Activated naive CD4-positive, alpha-beta T cell (primary cell): ENCODE measurements at places on chromosomes 3 and 15.

DNA sequence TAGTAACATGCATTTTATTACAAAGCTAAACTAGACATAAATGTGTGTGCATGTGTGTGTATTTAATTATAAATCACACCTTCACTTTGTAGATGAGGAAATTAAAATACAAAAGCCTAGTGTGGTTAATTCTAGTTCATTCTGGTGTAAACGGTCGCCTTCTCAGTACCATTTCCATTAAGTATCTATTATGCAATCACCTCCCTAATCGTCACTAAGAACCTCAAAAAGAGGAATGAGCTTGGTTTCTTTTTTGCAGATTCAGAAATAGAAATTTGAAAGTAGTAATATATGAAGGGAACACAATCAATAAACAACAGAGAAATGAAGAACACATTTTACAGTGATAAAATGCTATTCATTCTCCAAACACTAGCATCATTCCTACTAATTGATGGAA, 233.2 kb downstream of the ZBBX start:
- DNase-seq: no peak

DNA sequence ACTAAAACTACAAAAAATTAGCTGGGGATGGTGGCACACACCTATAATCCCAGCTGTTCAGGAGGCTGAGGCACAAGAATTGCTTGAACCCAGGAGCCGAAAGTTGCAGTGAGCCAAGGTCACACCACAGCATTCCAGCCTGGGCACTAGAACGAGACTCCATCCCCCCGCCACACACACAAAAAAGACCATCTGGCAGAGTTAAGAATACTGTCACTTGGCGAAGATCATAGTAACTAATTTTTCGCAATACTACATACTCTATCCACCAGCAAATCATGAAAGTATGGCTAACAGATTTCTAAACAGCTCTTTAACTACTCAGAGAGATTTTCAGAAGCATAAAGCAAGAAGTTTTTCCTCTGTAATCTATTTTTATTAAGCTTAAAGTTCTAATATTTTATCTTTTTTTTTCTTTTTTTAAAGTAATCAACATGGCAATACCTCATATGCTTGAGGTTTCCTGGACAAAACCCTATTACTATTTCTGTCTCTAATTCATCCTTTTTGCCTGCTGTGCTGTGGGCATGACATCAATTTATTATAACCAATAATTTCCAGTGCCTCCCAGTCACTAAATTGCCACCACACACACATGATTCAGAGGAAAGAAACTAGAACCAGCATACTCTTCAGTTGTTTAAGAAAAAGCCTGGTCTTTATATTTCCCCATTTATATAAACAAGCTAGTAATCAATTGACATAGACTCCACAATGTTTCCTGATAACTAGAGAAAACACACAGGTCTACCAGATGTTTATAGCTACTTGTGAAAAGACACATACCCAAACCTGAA, 46.9 kb downstream of the CHSY1 start:
- no peak for DNase-seq

DNA sequence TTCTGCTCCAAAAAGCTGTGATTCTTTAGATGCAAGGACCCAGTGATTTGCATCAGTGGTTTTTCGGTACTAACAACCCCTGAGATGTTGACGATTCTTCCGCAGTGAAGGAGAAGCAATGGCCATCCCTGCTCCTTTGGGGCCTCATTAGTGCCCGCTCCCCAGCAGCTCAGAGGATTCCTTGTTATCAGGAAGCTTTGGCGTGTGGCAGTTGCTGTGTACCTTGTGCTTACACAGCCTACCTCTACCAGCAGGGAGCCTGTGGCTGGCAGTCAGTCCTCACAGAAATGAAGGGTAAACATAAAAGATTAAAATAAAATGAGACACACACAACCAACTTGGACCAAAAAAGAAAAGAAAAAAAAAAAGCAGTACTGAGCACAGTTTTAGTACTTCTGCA, 55.2 kb downstream of the CNTN3 start:
- no peak for DNase-seq

GRCh38 chr3:158508481-158508880, 62.5 kb upstream of the MLF1 start:
- DNase-seq: no peak

DNA sequence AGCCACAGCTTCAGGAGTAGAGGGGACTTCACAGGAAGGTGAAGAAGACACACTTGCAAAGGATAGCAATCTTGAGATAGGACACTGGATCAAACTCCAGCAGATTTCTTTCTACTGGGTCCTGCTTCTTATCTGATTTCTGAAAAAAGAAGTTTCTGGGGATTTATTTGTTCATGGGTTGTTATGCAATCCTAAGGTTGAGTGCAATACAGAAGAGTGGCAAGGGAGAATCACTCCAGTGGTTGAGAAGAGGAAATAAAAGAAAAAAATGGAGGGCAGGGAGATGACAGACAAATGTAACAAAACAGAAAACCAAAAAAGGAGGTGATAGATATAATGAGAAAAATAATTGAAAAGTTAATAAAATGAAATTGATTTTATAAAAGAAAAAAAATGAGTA, 858.3 kb downstream of the TUSC7 start:
- no peak for DNase-seq

- no peak for DNase-seq
Observed at GRCh38 chr15:58138106-58138505, at the start of gene AQP9. AQP9 (plus strand) TSS chr15:58138381; CDS start chr15:58138566, 185 bp downstream.

GRCh38 chr3:153442799-153443487, 280.9 kb downstream of the RAP2B start:
- no peak for DNase-seq

GRCh38 chr3:168493412-168494205, 397.9 kb upstream of the GOLIM4 start:
- no peak for DNase-seq

GRCh38 chr3:79361748-79362378, 405.9 kb downstream of the ROBO1 start:
- no peak for DNase-seq

- peak; percentile 5 for DNase-seq
Observed at GRCh38 chr3:183210862-183211341, 42.2 kb upstream of the B3GNT5 start.

- no peak for DNase-seq
Observed at GRCh38 chr3:195194559-195195206, 76.3 kb downstream of the XXYLT1 start.

GRCh38 chr15:31255732-31256377, 70.8 kb upstream of the KLF13 start:
- no peak for DNase-seq

DNA sequence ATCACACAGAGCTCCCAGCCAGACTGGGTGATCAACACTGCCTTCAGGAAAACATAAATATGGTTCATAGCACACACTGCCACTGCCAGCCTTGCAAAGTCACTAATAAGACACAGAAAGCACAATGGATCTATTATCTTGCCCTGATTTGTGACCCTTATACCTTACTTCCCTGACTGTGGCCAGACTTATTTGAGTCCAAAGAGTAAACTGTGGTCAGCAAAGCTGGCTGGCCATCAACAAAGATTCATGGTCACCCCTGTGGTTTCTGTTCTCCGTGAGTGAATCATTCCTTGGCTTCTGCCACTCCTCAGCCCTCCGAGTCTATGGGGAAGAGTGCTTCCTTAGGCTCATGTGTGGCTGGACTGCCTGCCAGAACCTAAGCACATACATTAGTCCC, 437.7 kb downstream of the RAP2B start:
- DNase-seq: no peak

DNA sequence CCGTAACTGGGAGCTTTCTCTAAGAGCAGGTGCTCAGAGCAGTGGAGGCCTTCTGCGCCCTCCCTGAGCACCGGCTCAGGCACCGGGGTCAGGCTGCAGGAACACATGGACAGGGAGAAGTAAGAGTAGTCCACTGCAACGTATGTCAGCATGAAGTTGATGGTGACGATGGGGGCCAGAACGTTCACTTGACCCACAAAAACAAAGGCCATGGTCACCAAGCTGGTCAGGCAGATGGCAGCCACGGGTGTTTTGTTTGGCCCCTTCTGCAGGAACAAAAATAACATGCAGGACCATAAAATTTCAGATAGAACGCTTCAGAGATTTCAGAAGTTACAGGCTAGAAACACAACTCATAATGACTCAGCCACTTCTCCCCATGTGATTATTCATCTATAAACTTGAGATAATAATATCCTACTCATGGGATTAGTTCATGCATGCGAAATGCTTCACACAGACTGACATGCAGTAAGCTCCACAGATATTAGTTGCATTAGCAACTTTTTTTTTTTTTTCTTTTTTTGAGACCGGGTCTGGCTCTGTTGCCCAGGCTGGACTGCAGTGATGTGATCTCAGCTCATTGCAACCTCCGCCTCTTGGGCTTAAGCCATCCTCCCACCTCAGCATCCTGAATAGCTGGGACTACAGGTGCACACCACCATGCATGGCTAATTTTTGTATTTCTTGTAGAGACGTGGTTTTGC, 52.2 kb upstream of the HEG1 start:
- no peak for DNase-seq

DNA sequence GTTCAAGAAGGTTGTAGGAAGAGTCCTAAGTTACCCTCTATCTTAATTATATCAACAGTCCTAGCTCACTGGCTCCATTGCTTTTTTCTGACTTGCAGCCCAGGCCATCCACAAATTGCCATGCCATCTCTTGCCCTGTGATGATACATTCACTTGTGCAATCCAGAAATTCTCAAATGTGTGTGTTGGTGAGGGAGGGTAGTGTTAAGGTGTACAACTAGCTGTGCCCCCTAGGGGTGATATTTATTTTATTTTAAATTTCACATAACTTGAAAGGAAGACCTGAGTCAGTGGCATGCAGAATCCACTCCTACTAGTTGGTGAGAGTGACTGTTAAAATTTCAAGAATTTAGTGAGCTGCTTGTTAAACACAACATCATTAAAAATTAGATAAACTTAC, 156.1 kb upstream of the ANKRD28 start:
- DNase-seq: no peak

- no peak for DNase-seq
Observed at GRCh38 chr3:177426878-177427495, 229.7 kb upstream of the TBL1XR1 start.

DNA sequence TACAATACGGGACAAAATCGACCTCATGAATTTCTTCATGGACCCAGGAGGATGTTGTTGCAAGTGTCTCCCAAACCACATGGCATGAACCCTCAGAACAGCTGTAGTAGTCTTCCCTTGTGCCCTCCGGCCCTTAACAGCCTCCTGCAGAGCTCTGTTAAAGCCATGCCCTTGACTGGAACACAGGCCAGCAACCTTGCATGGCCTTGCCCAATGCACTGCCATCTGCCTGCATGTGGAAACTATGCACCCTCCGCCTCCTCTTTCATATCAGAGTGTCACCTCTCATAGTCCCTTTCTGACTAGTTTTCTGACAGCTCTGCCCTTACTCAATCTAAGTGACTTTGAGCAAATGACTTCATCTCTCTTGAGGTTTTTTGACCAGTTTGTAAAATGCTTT, 39.4 kb upstream of the TRIM71 start:
- DNase-seq: no peak

- no peak for DNase-seq
Observed at GRCh38 chr3:107441617-107442016, 64.4 kb downstream of the CCDC54 start.

GRCh38 chr3:44734646-44735168, 5.3 kb downstream of the ZNF501 start:
- DNase-seq: no peak

GRCh38 chr3:194268654-194269512, 82.2 kb downstream of the CPN2 start:
- DNase-seq: no peak

- peak; percentile 26 for DNase-seq
Observed at GRCh38 chr15:74795966-74796625, 14.2 kb downstream of the CSK start.

DNA sequence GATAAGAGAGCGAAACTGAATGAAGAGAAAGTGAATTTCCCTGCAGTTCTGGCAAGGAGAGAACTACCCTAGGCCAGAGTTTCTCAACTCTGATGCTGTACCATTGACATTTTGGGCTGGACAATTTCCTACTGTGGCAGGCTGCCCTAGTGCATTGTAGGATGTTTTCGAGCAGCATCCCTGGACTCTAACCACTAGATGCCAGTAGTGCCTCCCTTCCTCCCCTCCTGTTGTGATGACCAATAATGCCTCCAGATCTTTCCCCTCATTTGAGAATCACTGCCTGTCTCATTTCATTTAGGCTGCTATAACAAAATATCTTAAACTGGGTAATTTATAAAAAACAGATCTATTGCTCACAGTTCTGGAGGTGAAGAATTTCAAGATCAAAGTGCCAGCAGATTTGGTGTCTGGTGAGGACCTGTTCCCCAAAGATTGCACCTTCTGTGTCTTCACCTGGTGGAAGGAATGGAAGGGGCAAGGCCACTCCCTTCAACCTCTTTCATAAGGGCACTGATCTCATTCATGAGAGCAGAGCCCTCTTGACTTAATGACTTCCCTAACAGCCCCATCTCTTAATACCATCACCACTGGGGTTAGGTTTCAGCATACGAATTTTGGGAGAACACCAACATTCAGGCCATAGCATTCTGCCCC, 188.9 kb upstream of the MEIS2 start:
- DNase-seq: no peak

DNA sequence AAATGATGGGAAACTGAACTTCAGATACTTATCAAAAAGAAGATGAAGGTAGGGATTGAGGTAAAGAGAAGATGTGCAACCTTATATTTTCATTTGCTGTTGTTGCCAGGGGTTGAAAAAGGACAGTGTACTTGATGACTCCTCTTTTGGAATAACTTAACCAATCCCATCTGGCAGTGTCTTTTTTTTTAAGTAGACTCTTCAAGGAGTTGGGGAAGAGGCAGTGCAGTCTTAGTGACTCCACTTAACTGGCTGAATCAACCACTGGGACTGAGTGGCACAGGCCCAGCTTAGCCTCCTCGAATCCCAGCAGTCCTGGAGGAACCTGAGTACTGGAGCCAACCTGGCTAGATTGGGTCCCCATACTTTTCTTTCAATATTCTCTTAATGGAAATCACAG, 27.3 kb upstream of the FILIP1L start:
- no peak for DNase-seq

DNA sequence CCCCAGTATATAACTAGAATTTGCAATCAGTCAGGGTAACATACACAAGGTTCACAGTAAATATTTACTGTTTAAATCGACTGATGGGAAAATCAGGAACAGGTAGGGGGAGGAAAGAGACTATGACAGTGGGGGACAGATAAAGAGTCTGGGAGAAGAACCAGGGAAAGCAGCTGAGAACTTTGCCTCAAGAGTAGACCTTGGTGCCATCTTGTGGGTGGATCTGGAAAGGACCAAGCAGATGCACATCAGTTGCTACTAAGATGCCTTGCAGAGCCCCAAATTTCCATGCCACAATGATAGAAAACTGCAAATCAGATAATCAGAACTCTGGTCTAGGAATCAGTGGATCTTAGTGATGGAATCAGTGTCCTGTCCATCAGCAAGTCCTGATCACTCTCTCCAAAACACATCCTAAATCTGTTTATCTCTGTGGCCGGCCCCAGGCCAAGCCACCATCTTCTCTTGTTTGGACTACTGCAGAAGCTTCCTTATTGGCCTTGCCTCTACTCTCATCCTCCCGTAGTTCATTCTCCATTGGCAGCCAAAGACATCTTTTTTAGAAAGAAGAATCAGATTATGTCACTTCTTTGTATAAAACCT, 62.7 kb downstream of the PDE8A start:
- DNase-seq: no peak

GRCh38 chr15:64067564-64068030, 21.3 kb upstream of the DAPK2 start:
- peak; percentile 22 for DNase-seq
